ENCODE measurements at places on chromosomes 7 and 10.

DNA sequence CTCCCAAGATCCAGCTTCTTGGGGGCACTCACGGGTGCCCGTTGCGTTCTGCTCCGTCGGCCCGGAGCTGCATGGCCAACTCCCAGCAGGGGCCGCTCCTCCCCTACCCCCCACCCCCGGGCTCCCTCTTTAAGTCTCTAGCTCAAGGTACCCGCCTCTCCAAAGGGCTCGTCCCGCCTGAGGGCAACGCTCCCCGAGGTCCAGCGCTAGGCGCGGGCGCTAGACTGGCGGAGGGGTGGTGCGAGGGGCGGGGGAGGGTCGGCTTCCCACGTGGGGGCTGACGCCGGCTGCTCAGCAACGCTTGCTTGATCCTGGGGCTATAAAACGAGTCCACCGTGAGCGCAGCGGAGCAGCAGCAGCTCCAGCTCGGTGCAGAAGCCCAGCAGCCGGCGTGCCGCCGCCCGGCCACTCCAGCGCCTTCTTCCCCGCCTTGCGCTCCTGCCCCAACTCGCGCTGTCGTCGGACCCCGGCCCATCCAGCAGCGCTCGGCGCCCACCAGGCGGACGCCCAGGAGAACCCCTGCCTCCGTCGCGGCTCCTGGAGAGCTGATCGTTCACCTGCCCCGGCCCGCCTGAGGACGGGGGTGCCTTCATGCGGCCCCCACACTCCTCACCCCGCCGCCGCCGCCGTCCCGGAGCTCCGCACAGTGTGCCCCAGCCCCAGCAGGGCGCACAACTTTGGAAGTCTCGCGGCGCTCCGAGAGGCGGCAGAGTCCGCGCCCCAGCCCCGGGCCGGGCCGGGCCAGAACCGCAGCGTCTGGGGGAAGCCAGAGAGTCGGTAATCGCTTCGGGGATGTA lies at the start of gene ADRA2A:
Gene ADRA2A, plus strand, starts transcription at position 348 of the 797 bp plus-strand sequence. CDS start 968 bp downstream, outside the sequence.
- peak; percentile 87 for DNase-seq

DNA sequence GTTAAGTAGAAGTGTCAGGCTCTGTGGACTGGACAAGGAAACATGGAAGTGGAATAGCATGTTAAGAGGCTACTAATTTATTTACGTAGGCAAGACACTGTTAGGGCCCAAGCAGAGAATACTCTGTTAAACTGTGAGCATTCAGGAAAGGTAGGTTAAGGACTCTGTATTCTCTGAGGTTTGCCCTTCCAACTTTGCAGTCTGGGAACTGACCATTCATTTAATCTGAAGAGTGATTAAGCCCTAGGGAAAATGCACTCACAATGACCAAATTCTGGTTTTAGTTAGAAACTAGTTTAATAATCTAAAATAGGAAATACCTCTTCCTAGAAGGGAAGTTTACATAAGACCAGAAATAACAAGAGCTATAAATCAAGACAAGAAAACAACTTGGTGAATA lies 266.6 kb downstream of the SUGCT start:
- peak; percentile 25 for DNase-seq

DNA sequence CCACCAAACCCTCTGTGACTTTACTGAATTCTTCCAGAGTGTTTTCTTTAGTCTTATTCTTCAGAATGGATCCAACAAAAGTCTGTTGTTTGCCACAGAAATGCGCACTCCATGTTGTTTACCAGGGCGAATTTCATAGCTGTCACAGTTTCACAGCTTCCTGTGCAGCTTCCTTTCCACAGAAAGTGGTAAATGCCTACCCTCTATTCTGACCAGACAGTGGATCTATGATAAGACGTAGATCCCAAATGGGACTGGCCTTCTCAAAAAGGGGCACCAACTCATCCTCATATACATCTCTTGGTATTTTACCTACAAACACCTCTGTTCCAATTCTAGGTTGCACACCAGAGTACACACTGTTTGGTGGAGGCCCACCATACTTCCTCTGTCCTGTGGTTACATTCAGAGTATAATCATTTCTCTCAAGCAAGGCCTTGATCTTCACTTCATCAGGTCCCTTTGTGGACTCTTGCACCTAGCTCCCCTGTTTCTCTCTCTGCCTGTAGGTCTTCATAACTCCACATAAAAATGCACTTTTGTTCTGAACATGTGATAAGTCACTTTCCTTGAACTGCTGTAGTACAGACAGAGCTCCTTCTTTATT lies 91.7 kb downstream of the MLLT10 start:
- DNase-seq = no peak

DNA sequence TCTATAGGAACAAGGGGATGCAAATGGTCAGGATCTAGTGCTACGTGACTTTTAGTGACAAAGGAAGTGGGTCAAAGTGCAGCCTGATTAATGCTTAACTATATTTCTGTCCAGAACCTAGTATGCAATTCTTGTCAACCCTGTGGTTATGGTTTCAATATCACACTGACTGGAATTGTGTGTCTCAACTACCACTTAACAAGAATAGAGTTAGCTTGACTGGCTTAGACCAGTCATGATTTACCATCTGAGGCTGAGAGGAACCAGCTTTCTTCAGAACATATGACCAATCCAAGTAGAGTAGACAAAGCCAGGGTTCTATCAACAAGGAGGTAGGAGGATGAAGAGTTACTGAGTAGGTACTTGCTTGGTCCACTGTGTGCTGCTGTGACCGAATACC lies 54.4 kb downstream of the MYPN start:
- DNase-seq = no peak

DNA sequence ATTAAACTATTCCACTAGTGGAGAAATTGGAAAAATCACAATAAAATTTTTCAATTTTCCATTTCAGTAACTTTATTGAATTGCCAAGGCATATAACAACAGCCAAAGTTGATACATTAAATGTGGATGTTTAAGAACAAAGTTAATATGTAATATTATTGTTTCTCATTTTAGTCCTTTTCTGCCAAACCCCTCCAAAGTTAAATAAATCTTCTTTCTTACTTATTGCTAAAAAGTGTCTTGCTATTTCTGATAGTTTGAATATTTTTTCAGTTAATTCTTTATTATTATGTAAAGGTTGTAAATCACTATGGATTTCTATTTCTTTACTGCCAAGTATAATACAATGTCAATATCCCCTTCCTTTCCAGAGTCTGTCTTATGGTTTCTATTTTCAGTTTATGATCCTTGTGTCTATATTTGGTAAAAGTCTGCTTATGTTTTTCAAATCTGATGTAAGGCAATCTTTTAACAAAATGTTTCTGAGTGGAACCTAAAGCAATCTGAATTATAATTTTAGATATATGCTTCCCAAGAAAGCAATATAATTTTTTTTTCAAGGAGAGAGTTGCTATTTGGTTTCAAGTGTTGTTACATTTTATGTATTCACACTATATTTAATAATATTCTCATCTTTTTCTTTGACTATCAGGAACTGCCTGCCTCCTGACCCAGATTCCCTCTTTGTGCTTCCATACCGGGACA lies 80.3 kb upstream of the RHOBTB1 start:
- DNase-seq = no peak

- peak; percentile 65 for DNase-seq
Measured at GRCh38 chr7:119175911-119176627, 951.6 kb downstream of the ANKRD7 start.

DNA sequence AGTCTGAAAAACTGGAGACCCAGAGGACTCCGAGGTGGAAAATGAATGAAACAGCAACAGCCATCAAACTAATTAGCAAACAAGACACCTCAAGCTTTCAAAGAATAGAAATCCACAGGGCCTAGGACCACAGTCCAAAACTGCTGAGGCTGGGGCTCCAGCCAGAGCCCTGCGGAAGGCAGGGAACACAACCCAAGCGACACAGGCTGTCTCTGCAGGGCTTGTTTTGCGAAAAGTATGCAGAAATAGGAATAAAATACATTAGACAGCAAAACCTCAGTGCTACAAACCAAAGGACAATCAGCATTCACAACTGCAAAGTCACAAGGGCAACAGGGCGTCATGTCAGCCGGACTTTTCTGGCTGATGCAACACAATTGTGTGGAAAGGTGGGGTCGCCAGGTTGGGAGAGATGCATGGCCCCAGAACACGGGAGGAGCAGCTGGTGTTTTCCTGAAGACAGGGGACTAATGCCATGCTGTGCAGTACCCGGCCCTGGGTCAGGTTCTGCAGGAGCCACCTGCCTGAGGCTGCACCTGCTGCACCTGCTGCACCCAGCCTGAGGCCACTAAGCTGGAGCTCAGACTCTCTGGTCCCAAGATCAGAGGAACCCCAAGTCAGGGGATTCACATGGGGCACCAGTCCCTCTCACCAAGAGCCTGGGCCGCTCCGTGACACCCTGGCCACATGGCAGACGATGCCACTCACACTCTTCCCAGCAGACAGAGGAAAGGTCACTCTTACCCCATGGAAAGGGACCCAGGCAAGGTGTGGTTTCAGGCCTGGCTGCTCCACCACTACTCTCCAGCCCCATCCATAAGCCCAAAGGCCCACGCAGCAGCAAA lies 74.2 kb downstream of the MAD1L1 start:
- DNase-seq = no peak

DNA sequence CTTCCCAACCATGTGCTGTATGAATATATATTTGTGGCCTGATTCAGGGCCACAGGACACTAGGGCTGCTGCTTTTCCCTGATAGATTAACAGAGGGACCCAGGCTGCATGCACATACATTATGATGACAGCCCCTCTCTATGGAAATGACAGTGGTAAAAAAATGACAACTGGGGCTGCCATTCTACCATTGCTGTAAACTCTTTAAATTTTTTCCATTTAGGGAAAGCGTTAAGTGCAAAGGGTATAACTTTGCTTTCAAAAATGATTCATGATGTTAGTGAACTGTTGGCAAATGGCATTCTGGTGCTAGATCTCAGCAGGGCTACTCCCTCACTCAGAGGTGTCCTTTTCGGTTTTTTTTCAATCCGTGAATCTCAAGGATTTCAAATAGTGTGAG lies 4.2 kb downstream of the CTBP2 start:
- DNase-seq = peak; percentile 50

DNA sequence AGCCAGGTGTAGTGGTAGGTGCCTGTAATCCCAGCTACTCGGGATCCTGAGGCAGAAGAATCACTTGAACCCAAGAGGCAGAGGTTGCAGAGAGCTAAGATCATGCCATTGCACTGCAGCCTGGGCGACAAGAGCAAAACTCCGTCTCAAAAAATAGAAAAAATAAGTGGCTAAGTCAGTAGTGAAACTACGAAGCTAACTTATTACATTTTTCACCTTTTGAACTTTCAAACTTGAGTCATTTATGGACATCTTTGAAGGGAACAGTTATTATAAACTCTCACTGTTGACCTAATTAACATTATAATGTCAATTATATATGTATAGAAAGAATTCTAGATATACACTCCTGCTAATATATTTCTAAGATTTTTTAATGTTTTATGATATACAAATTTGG lies 541.5 kb upstream of the C7orf33 start:
- DNase-seq = no peak

GRCh38 chr10:117462816-117463544 lies 79.6 kb upstream of the EMX2 start:
- DNase-seq = no peak

DNA sequence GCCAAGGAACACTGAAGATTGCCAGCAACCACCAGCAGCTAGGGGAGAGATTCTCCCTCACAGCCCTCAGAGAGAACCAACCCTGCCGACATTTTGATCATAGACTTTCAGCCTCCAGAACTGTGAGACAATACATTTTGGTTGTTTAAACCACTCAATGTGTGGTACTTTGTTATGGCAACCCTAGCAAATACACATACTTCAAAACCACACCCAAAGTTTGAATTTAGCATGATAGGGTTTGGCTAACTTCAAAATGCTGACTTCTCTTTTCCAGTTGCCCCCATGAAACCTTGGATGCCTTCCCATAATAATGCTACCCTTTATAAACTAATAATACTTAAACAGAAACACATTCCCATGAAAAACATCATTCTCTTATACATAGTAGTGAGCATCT lies 149.8 kb downstream of the DGKI start:
- no peak for DNase-seq

Measured in kidney (tissue), 22 donors.